ENCODE measurements at places on chromosomes 16 and 17.

DNA sequence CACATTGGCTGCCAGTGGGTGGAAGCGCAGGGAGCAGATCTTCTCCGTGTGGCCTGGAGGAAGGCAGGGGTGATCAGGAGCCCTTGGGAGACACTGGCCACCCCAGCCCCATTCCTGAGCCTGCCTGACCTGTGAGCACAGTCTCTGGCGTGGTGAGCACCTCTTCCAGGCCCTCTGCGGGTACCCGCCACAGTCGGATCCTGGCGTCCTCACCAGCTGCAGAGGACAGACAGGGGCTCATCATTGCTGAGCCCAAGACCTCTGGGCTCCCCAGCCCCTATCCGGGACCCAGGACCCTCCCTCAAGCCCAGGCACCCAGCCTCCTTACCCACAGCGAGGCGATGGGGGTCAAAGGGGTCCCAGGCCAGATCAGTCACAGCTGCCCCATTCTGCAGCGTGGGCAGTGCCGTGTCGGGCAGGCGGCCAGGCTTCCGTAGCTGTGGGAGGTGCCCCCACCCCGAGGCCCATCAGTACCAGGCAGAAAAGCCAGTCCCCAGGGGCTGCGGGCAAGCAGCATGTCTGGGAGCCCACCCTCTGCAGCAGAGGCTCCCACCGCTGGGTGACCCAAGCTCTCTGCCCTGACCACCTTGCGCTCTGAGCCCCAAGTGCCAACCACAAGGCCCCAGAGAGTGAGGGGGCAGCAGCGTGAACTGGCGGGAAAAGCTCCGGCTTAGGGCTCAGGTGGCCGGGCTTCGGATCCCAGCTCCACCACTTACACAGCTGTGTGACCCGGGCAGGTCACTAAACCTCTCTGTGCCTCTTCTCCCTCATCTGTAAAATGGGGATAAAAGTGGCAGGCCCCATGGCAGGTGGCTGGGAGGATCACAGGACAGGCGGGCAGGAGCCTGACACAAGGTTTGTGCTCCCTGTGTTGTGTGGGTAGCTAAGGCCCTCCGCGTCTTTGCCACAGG lies 10.2 kb upstream of the PAM16 start:
- DNase-seq = no peak

GRCh38 chr16:19393226-19394111 lies 24.2 kb upstream of the TMC5 start:
- DNase-seq = no peak

DNA sequence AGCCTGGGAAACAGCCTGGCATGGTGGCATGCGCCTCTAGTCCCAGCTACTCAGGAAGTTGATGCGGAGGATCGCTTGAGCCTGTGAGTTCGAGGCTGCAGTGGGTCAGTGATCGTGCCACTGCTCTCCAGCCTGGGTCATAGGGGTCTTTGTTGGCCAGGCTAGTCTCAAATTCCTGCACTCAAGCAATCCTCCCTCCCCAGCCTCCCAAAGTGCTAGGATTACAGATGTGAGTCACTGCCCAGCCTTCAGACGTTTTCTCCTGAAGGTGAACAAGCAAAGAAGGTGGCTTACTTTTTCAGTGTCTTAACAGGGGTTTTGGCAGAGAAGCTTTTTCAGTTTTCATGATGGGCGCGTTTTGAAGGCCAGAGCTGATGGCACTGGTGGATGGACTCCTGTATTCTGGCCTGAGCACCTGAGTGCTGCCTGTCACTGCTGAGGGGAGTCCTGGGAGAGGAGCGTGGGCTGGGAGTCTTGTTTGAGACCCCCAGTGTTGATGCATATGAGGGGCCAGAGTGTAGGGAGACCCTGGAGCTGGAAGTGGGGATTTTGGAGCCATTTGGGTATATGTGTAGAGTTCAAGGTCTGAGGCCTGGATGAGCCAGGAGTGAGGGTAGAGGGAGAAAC lies 41.4 kb downstream of the FOXK2 start:
- no peak for DNase-seq

DNA sequence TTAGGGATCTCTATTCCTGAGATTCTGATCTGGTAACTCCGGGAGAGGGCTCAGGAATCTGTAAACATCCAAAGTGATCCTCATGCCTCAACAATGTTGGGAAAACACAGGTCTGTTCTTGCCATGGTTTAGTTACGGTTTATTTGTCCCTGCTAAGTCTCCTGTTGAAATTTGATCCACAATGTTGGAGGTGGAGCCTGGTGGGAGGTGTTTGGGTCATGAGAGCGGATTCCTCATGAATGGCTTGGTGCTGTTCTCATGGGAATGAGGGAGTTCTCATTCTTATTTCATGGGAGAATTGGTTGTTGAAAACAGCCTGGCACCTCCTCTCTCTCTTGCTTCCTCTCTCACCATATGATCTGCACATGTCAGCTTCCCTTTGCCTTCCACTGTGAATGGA lies 608.6 kb upstream of the GOT2 start:
- no peak for DNase-seq

GRCh38 chr17:68581863-68582645 lies 19.1 kb downstream of the FAM20A start:
- no peak for DNase-seq

GRCh38 chr17:72662827-72663190 lies 429.7 kb downstream of the SLC39A11 start:
- no peak for DNase-seq

DNA sequence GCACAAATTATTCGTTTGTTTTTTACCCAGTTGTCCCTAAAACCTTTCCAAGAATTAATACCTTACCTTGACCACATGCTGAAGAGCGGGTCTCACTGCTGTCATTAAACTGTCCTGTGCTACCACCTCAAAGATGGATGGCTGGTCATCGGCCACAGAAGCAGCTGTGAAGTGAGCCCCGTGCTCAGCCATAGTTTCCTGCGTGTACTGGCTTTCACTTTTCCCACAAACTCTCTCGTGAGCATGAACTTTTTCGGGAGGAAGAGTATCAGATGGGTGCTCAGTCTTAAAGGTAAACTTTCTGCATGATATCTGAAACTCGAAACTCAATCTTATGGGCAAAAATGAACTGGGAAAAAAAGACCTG lies 558 bp downstream of the PEX12 start:
- peak; percentile 18 for DNase-seq

Data from NB4 (cell line).